GM13976 (cell line): ENCODE measurements at places on chromosomes 13 and 19.

GRCh38 chr13:111917086-111917485, 149.9 kb upstream of the SOX1 start:
- DNase-seq: no peak

- DNase-seq: no peak
Measured at GRCh38 chr19:51347209-51347928, 5.4 kb upstream of the VSIG10L start.

DNA sequence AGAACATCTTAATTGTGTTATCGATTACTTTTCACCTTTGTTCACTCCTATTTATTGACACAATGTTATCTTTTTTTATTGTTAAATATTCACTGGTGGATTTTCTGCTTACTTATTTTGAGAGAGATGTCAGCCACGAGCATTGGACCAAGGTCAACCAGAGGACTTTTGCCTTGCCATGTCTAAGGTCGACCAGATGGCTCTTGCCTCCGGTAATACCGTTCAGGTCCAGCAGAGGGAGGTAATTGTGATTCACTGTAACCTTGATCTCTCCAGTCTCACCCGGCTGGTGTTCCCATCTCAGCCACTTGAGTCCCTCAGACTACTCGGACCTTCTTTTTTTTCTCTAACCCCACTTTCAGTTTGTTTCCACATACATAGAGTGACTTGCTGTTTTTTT, 1438.1 kb downstream of the UQCRFS1 start:
- no peak for DNase-seq

- DNase-seq: peak; percentile 45
Measured at GRCh38 chr13:78398743-78399410, 204.5 kb downstream of the POU4F1 start.

DNA sequence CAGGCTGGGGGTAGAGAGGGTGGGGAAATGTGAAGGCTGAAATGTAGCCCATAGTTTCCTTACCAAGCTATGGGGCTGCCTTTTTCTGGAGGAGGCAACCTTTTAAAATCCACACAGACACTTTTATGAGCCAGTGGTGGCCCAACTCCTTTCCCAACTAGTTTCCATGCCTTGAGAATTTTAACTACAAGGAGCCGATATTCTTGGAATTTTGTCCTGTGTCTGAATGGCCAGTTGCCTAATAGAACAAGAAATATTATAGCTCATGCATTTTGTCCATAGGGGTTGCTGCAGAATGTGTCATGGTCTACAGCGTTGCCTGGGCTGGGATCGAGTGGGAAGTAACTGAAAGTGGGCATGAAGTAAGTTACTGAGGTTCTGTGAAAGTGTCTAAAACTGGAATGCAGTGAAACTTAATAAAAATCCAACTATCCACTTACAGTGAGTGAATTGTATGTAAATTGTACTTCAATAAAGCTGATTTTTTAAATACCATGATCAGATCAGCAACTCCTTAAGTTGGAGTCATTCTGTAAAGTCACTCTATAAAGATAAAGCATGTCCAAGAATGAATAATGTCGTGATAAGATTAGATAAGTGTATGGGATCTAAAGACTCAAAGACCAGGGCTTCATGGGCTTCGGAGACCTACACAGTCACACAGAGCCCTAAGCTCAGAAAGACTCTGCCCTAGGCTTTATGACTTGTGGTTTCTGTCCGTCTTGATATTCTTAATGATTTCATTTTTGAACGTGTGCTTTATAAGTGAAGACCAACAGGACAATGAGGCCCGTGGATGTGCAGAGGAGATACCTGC, 122.6 kb upstream of the FNDC3A start:
- DNase-seq: no peak

- no peak for DNase-seq
Measured at GRCh38 chr13:91773591-91774227, 375.3 kb downstream of the GPC5 start.
